Effector memory CD8-positive, alpha-beta T cell (primary cell): ENCODE measurements at places on chromosomes 6 and 20.

DNA sequence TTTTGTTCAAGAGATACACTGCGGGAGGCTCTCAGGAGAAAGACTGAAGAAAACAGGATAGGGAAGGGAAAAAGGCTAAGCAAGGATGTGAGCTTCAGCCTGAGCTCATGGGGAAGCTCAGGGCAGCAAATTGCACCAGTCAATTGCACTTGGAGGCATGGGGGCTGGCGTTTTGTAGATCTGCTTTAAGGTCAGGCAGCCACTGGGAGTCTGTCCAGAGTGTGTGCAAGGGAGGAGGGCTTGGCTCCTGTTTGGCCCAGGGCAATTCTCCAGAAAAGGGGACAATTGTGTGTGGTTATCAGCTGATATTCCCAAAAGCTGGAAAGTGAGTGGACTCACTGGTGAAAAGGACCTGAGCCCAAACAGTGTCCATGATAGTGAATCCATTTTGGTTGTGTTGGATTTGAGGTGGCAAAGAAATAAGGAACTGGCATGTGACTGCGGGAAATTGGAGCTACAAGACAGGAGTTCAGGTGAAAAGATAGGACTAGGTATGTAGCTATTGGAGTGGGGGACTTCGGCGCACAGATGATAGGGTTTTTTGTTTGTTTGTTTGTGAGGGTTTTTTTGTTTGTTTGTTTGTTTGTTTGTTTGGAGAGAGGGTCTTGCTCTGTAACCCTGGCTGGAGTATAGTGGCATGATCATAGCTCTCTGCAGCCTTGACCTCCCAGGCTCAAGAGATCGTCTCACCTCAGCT, 22.3 kb upstream of the IER3 start:
- DNase-seq = no peak

GRCh38 chr6:33604941-33605854, 15.9 kb upstream of the ITPR3 start:
- no peak for DNase-seq

- no peak for DNase-seq
Observed at GRCh38 chr20:33910056-33910455, 83.7 kb upstream of the RALY start.

DNA sequence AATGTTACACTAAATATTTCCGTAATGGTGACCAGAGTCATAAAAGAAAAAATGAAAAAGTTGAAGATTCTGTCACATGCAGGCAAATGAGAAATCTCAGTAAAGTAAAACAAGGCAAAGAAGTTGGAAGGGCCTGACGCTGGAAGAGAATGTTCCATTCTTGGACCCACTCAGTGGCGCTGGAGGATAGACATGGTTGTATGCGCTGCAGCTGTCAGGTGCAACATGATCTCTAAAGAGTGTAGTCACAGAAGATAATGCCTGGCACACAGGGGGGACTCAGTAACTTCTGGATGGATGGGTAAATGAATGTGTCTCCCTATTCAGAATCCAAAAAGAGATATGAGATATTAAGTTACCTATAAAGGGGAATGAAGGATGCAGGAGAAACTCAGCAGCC, 116.3 kb downstream of the FAXC start:
- DNase-seq = no peak

DNA sequence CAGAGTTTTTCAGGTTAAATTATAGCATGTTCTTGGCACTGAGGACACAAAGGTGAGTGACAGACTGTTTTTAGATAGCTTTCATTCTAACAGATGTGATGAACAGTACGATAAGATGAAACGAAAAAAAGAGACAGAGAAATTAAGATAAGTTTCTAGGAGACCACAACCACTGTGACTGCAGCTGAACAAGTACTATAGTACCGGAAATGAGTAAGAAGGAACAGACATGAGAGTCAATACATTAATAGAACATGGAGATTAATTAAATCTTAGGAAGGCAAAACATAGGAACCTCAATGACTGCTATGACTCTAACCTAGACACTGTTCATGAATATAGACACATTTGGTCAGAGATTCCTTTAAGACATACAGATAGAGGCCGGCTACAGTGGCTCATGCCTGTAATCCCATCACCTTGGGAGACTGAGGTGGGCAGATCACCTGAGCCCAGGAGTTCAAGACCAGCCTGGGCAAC, 40.2 kb downstream of the HBS1L start:
- DNase-seq = no peak

- DNase-seq = peak; percentile 17
Observed at GRCh38 chr20:38094373-38094891, 60.9 kb downstream of the RPRD1B start.

DNA sequence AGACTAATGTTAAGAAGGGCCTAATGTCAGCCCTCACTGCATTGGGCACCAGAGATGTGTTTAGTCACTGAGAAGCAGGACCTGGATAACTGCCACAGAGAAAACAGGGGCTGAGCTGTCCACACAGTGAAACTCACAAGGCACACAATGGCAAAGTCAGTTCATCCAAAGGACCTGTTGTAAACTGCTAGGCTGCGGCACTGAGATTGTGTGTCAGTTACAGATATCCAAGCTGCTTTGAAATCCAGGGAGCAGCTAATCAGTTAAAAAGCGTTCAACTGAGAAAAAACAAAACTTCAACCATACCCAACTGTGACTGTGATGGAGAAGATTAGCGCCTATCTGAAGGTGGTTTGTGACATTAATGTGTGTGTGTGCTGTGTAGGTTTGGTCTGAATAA, 27.8 kb upstream of the TMEM14A start:
- DNase-seq = no peak

DNA sequence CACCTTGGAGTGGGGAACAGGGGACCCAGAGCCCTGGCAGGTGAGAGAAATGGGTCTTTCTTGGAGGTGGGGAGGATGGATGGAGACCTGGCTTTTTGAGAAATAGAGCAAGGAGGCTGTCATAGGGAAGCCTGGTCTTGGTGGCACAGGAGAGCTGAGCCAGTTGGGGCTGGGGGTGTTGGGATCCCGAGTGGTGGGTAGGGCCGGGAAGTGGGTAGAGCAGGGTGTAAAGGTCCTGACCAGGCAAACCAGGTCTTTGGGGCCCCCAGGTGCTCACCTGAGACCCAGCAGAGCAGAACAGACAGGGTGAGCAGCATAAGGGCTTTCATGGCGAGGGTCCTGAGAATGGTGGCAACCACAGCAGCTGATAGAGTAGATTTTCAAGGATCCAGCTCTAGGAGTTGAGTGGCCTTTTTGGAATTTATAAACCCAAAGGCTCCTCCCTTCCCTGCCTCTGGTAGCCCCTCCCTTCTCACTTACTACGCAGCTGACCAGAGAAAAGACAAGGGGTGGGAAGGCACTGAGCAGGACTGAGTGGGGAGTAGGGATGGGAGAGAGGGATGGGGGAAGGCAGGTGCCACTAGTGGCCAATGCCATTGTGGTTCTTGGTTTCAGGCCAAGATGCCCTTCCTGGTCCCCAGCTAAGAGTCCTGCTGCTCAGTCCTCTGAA, at the start of gene LY6G6C:
Gene LY6G6C, minus strand, starts transcription at position 396 of the 670 bp plus-strand sequence. Its CDS starts 67 bp downstream, at position 329.
- DNase-seq = no peak

DNA sequence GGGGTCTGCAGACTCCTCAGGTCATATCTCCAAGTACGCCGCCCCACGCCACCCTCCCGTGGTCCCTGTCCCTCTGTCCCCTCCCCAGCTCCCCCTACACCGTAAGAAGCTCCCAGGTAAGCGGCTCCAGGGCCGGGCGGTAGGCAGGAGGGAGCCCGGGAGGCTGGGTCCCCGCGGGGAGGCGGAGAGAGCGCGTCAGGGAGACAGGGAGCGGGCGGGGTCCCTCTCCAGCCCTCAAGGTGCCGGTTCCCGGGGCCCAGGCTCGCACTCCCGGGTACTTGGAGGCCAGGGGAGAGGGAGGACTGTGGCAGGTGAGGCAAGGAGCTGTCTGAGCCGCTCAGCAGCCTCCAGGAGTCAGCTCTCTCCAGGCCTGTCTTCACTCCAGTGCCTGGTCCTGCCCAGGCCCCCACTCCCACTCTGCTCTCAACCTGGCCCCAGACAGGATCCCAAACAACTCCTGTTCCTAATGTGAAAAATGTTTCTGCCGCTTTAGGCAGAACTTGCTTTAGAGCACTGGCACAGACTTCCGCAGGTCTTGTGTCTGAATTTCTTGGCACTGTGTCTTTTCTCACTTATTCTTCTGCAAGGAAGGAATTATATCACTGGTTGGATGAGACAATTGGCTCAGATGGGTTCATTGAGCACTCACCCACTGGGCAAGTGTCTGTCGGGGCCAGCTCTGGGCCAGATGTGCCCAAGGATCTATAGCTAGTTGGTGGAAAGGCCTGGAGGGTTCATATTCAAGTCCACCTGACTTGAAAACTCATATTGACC, 36.6 kb downstream of the HLA-G start:
- no peak for DNase-seq

GRCh38 chr20:48673507-48673906, 154.3 kb downstream of the PREX1 start:
- DNase-seq = no peak

DNA sequence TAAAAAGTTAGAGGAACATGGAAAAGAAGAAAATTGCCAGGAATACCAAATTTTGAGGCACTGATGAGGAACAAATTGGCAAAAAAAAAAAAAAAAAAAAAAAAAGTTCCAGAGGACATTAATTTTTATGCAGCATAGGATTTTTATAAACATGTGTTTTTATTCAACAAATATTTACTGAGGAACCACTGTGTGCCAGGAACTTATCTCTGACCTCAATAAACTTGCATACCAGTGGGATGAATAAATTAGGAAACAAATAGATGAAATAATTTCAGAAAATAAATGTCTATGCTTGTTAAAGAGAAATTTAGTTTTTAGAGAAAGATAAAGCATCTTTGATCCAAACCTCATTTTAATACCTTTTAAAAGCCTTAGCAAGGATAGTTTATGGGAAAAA, 175.1 kb downstream of the PDE10A start:
- no peak for DNase-seq

- DNase-seq = no peak
Observed at GRCh38 chr6:98984121-98984520, 36.4 kb upstream of the FBXL4 start.

GRCh38 chr20:2692036-2692885, at the start of gene EBF4:
Gene EBF4, plus strand, starts transcription at chr20:2692780. Its CDS starts 866 bp downstream, at chr20:2693646.
- no peak for DNase-seq

DNA sequence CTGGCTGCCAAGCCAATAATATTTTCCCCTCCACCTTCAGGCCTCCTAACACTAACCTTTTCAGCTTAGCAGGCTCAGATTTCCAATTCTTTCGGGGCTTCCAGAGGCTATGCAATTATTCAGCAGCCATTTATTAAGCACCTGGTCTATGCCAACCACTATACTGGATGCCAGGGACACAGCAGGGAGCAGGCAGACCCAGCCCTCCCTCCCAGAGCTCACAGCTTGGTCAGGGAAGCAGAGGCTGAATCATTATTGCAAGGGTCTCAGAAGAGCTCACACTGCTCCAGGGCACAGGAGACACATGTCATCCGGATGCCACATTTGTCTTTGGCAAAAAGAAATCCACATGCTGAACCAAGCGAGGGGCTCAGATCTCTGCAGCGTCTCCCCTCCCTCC, 1.3 kb downstream of the BPIFB1 start:
- DNase-seq = no peak

DNA sequence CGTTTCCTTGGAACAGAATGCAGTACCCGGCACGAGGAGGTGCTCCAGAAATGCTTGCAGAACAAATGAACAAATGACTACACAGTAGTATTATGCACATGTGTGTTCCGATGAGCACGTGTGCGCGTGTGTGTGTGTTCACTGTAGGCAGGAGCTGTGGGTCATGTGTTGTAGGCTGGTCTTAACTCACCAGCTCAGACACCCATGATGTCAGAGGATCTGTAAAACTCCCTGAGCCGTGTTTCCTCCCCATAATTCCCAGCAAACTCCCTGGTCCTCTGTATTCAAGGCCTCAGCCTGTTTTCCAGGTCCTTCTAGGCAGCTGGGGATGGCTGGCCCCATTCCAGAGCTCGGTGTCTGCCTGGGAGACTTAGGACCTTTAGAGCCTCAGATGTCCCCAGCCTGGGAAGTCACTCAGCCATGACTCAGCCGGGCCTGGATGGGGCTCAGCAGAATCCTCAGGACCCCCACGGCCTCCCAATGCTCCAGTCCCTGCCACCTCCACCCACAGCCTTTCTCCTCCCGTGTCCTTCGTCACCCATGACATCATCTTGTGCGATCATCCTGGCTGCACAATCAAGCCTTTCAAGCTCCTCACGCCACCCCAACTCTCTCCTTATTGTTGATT, 475.0 kb upstream of the SULF2 start:
- no peak for DNase-seq

- peak; percentile 58 for DNase-seq
Observed at GRCh38 chr20:46010491-46011391, 2.0 kb downstream of the MMP9 start.

- DNase-seq = no peak
Observed at GRCh38 chr6:3222506-3223038, 4.9 kb downstream of the TUBB2B start.

GRCh38 chr20:34507702-34508413, 8.4 kb upstream of the DYNLRB1 start:
- DNase-seq = no peak

DNA sequence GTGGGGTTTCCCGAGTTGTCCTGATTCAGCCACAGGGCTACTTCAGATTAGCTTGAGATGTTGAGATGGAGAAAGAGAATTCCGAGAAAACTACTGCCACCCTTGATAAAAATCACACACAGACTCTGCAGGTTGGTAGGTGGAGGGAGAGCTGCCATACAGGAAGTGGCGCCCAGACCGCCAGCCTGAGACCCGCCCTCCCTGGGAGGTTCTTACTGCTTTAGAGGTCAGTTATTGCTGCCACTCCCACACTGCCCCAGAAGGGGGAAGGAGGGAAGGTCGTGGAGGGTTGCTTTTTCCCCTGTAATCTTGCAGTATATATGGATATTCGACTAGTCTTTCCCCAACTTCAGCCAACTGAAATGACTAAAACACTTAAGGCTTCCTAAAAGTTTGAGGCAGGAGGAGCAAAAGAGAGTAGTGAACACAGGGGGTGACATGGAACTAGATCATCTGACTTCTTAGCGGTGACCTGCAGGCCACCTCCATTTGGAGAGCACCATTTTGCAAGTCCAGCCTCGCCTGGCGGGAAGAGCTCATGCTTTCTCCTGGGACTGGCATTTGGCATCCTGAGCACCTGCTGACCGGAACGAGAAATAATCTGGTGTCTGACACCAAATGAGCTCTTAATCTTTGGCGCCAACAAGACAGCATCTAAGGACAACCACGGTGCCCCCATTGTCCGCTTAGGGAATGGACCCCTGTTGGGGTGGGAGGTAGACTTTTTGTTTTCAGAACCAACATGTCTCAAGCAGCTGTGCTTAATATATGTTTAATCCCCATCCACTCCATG, 35.7 kb upstream of the SLC22A1 start:
- DNase-seq = no peak

- DNase-seq = no peak
Observed at GRCh38 chr6:1504465-1504864, 105.2 kb upstream of the FOXC1 start.
